ENCODE measurements at places on chromosomes 2 and 18. TPM values are rescaled to one million over a fixed set of nuclear protein-coding genes. Genes with fewer than 3 reads are reported as not detected.

Gene FHOD3
- total RNA-seq: 29.1 TPM

Gene B4GALT6
- total RNA-seq: not detected

Gene VWC2L
- not detected for total RNA-seq

Gene NMUR1
- total RNA-seq: not detected

Gene C2orf78
- not detected for total RNA-seq

Gene RAD51AP2
- total RNA-seq: not detected

Gene SNTG2
- total RNA-seq: not detected

Gene GPAT2
- 4.0 TPM for total RNA-seq

Gene UCN
- total RNA-seq: 1.0 TPM

Gene ASB18
- total RNA-seq: not detected

DNA sequence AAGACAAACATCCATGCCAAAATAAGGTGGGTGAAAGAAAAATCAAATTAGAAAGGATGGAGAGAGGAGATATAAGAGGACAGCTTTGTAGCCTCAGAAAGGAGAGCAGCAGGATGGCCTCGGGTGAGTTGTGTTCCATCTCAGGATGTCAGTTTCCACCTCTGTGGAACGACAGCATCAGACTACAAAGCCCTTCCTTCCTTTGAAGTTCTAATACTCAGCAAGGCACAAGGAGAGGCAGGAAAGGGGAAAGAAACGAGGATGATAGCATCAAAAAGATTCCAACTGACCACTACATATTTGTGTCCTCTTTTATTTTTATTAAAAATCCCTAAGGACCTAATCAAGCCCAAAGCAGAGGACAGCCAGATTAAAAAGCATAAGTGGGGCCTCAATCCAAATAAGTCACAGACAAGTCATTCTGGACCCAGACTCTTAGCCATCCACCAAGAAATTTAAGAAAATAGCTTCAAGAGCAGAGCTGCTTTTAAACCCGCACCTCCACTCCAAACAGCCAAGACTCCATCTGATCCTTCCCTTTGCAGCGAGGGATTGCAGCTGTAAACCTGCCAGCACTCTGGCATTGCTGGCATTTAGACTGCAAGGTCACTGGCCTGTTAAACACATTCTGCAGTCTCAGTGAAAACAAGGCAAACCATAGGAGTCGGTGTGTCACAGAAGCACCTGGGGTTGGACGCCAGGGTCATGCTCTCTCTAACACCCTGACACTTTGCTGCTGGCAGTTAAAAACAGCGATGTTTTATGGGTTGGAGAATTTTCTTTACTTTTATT, 314.5 kb upstream of the CHAC2 start:
- no peak for DNase-seq

- DNase-seq: peak; percentile 88
Measured at GRCh38 chr2:133841900-133842299, 273.6 kb upstream of the NCKAP5 start.

DNA sequence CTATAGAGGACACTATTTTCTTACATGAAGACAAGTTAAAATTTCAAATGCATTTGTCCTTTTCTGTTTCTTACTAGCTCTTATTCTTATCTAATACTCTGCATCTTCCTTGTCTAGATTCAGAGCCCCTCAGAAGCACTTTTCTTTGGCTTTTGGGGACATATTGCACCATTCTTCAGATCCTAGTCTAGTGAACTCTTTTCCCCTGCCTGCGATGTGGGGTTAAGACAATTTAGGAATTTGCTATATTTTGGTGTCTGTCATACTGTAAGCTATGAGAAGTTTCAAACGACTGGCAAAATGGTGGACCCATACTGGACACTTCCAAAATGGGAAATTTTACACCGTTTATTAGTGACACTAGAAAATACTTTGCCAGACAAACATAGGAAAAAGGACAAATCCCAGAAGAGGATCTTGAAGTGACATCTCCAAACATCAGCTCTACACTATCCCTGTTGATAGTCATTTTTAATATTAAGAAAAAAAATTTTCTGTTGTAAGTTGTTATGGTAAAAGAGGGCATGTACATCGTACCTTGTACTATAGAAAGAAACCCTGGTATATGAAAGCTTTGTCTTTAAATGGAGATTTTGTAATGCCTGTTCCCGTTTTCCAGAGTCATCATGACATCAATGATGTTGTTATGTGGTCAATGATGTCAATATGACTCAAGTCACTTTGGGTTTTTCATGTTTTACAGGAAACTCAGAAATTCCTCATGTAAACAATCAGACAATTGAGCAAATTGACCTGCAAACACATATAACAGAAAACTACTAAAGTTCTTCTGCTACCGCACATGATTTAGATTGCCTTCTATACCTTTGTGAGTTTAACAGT, 4.4 kb upstream of the KYNU start:
- peak; percentile 68 for DNase-seq

DNA sequence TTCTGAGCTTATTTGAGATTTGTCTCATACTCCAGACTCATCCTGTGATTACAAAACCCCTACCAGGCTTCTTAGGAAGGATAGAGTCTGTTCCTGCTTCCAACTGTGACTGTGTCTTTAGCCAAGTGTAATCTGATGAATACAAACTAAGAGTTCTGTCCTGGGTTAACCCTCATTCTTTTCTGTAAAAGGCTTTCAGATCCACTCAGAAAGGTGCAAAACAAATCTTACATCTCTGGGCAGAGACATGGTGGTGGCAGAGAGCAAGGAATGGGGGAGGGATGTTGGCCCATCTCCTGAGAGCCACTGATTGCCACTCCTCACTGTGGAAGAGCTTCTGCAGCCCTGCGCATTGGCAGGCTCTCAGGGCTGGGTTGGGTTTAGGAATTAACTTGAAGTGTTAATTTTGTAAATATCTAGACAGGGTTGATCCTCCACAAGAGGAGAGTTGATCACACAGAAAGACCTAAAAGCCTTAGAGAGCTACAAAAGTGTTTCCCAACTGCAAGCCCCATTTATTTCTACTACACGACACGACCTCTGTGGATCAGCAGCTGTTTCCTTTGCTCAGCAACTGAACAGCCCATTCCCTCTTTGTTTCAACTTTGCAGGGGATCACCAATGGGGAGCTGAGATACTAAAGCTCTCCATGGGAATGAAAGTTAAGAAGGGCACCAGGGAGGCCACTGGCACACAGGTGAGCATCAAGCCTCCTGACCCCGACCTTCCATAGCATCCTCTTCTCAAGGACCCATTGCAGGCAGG, 23.7 kb upstream of the SPTBN1 start:
- no peak for DNase-seq

- no peak for DNase-seq
Measured at GRCh38 chr2:36473230-36473629, 117.7 kb downstream of the CRIM1 start.

- no peak for DNase-seq
Measured at GRCh38 chr2:204480676-204481075, 64.6 kb upstream of the PARD3B start.

DNA sequence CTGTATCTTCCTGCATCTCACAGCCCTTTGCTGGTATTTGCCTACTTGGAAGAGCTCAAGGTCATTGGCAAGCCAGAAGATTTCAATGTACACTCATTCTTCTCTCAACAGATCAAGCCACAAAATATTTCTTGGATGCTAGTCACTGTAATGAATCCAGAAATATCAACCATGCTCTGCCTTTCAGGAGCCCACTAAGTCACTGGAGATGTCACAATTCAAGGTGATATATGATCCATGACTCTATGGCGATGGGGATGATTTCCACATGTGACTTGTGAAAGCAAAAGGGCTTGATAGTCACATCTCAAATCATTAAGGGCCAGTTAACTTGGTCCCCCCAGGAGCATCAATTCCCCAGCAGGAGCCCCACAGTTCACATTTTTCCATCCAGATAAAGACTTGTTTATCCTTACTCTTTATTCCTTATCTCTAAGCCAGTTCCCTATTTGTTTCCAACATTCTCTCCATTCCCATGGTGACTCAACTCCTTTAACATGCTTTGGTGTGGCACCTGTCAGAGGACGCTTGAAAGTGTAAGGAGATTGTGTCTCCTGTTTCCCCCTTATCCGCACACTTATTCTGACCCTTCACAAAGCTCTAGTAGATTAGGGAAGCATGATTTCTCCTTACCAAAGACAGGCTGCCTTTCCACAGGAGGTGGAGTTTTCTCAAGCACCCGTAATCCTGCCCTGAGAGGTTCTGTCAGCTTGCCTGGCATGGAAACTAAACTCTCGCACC, 15.8 kb downstream of the PKDCC start:
- no peak for DNase-seq

- peak; percentile 16 for DNase-seq
Measured at GRCh38 chr2:31828891-31829290, 181.9 kb downstream of the MEMO1 start.

- peak; percentile 63 for DNase-seq
Measured at GRCh38 chr2:171958475-171958874, 36.2 kb downstream of the HAT1 start.

- DNase-seq: no peak
Measured at GRCh38 chr2:30356071-30356470, 91.0 kb upstream of the LCLAT1 start.

- no peak for DNase-seq
Measured at GRCh38 chr2:224127871-224128501, 88.9 kb upstream of the SERPINE2 start.

- DNase-seq: no peak
Measured at GRCh38 chr2:120118471-120118870, 104.7 kb downstream of the TMEM185B start.
